ENCODE measurements at places on chromosomes 12 and 14.

DNA sequence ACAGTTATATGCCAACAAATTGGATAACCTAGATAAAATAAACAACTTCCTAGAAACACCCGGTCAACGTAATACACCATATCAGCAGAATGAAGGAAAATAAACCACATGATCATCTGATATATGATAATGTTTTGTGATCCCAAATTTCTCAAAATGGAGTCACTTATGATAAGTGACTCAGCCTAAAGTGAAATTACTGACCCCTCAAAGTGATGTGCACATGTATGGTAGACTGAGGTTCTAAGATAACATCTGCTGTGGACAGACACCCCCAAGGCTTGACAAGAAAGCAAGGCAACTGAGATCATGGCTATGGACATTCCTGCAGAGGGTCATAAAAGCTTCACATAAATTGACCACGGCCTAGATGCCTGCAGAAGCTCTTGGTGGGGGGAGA, 105.1 kb upstream of the DCN start:
- DNase-seq: no peak

GRCh38 chr14:102986810-102987579, 64.5 kb downstream of the AMN start:
- DNase-seq: no peak

DNA sequence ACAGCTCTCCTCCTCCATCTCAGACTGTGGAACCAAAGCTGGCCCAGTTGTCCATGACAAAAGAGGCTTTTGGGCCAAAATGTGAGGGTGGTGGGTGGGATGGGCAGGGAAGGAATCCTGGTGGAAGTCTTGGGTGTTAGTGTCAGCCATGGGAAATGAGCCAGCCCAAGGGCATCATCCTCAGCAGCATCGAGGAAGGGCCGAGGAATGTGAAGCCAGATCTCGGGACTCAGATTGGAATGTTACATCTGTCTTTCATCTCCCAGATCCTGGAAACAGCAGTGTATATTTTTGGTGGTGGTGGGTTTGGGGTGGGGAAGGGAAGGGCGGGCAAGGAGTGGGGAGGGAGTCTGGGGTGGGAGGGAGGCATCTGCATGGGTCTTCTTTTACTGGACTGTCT, 11.8 kb upstream of the TAMALIN start:
- DNase-seq: no peak

GRCh38 chr12:70487440-70487839, 121.3 kb downstream of the KCNMB4 start:
- DNase-seq: peak; percentile 40

All from MM.1S (cell line).